ENCODE measurements at places on chromosomes 12 and 14.

DNA sequence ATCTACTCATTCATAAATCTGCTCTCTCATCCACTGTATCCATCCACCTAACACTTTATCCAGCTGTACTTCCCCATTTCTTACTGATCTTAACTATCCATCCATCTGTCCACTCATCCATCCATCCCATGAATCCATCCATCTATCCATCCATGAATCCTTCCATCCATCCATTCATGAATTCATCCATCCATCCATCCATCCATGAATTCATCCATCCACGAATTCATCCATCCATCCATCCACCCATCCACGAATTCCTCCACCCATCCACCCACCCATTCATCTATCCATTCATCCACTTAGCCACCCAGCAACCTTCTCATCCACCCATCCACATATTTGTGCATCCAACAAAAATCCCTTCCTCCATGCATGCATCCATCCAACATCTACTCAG lies 128.6 kb upstream of the MYL2 start:
- DNase-seq, result no peak

- no peak for DNase-seq
Measured at GRCh38 chr12:111089616-111090015, 169.2 kb upstream of the MYL2 start.

GRCh38 chr14:102727336-102728095 lies 49.7 kb upstream of the TRAF3 start:
- DNase-seq, result no peak

DNA sequence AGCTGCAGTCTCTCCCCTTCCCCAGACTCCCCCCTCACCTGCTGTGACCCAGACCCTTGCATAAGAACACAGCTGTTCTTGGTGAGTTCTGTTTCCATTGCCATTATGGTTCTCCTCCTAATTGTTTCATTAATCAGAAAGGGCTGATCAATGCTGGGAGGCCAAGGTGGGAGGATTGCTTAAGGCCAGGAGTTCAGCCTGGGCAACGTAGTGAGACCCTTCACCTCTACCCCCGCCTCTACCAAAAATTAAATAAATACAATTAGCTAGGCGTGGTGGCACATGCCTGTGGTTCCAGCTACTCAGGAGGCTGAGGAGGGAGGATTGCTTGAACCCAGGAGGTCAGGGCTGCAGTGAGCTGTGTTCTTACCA lies 17.2 kb upstream of the FAIM2 start:
- DNase-seq, result no peak

DNA sequence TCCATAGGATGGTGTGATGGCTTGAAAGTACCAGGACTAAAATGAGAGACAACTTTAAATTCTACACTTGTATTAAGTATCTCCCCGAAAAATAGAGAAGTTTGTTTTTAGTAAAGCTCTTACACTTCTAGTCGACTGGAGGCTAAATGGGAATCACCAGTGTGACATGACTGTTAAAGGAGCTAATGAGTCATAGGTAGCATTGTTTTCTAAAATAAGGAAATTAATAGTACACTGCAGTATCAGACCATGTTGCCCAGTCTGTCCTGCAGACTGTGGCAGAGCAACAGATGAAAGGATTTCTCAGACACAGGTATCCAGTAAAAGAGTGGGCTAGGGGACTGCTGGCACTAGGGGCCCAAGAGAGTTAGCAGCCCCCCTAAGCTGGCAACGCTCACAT lies 140.1 kb downstream of the TMEM117 start:
- no peak for DNase-seq

- DNase-seq, result no peak
Measured at GRCh38 chr12:24791622-24792021, 157.3 kb downstream of the BCAT1 start.

- no peak for DNase-seq
Measured at GRCh38 chr14:56390859-56391258, 188.7 kb upstream of the TMEM260 start.

- DNase-seq, result no peak
Measured at GRCh38 chr12:4270831-4271716, 2.5 kb upstream of the CCND2 start.

- DNase-seq, result no peak
Measured at GRCh38 chr12:32482226-32482625, 82.9 kb downstream of the FGD4 start.

GRCh38 chr12:79414252-79414651 lies 276.5 kb downstream of the PAWR start:
- no peak for DNase-seq

DNA sequence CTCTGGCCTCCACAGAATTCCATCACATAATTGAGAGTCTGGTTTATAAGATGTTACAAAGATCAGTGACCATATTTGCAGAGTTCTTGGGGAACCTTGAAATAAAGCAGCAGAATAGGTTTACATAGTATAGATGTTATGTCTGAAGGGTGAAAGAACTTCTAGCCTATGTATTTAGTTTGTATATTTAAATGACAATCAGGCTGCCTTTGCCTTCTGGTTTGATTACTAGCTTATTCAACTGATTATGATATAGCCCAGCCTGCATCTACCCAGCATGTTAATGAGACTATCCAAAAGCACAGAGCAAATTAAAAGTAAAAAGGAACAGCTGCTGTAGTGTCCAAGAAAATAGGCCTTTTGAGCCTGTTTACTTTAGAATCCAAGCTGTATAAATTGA lies 85.3 kb downstream of the APAF1 start:
- no peak for DNase-seq

DNA sequence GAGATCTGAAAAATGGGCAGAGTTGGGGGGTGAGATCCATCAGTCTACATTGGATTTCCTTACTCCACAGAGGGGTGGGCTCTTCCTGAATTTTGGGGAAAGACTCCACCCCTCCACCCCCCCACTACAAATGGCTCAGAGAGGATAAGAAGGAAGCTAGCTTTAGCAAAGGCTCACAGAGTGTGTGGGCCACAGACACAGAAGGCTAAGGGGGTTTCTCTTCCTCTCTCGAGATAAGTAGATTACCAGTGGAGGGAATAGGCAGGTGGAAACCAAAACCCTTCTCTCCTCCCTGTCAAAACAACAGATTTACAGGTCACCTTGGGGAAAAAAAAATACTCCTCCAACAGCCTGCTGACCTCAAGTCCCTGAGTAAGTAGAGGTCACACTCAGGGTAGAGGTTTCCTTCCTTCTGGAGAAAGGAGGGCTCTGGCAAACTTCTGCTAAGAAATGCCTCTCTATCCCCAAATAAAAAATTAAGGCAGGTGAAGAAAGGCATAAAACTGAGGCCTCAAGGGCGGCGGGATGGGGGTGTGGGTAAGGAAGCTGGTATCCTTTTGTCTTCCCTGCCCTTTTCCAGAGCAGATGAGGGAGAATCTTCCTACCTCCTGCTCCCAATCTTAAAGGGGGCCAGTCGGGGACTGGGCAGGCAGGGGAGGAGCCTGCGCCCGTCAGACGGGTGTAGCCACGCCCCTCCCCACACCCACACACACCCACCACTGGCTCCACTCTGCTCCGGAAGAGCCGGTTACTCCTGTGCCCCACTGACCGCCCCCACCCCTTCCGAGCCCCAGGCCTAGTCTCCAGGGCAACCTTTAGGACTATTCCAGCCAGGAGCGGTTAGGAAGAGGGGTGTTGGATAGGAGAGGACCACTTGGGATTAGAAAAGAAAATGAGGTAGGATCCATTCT lies 1.9 kb upstream of the BAZ2A start:
- DNase-seq, result no peak

GRCh38 chr12:125643055-125643454 lies 577.8 kb downstream of the AACS start:
- no peak for DNase-seq

- no peak for DNase-seq
Measured at GRCh38 chr12:124693111-124693723, 125.8 kb upstream of the NCOR2 start.

GRCh38 chr12:132827763-132828703 lies 636 bp downstream of the GOLGA3 start:
- DNase-seq, result no peak

DNA sequence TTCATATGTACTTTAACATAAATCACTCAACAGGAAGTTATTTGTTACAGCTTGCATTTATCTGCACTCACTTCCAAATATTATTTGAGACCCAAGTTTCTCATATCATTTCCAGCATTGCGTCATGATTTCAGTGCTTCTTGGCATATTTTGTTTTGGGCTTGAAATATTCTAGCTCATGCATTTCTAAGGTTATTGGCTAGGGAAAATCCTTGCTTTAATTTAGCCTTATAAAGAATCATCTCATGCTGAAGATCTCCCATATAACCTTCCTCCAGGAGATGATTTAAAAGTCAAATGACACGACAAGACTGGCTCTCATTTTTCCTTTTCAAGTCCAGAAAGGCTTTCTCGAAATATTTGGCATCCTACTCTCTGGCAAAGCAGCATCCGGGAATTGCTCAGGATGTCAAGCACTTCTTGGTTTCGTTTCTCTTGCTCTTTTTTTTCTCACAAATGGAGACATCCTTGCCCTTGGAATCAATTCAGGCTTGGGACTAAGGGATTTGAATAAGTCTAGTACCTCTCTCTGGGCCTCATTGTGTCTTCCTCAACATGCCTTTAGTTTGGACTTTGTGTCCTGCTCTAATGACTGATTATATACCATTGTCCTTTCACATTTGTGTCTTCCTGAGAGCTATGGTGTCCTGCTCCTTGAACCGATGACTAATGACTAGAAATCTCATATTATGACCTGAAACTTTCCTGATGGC lies 295.0 kb downstream of the RMST start:
- no peak for DNase-seq

DNA sequence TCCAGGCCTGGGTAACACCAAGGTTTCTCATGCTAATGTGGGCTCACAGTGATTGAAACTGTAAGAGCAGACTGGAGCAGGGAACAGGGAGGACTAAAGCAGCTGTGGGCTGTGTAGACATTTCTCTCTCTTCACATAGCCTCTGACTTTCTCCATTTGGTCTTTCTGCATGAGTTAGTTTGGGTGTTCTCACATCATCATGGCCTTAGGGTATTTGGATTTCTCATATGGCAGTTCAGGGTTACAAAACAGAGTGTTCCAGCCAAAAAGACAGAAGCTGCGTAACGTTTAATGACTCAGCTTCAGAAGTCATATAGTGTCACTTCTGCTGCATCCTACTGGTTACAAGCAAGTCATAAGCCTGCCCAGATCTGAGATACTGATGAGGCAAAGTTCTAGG lies 52.0 kb upstream of the OSBPL8 start:
- no peak for DNase-seq

DNA sequence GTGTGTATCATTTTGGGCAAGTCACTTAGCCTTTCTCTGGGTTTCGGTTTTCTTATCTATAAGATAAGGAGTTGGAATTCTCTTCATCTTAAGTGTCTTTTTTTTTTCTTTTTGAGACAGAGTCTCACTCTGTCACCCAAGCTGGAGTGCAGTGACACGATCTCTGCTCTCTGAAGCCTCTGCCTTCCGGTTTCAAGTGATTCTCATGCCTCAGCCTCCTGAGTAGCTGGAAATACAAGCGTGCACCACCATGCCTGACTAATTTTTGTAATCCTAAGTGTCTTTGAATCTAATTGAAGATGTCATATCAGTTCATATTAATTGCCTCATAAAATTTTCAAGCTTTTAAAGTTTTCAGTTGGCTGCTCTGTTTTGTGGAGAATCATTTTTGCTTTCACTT lies 4.0 kb downstream of the SRGAP1 start:
- DNase-seq, result no peak

GRCh38 chr14:53953828-53954550 lies 2.6 kb downstream of the BMP4 start:
- DNase-seq, result no peak

DNA sequence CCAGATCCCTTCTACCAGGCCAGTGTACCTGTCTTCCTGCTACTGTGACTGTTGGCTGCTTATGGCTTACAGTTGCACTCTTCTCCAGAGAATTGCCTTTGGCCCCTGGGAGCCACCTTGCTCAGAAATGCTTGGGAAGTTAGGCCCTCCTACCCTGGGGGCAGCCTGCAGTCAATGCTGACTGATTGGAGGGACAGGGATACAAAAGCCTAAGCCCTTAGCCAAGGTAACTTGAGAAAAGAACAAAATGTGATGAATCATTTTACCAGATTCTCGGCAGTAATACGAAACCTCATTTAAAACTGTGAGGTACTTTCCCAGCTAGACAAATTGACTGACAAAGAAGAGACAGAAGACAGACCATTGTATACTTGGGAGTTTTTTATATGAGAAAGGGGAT lies 47.3 kb downstream of the PTCSC3 start:
- DNase-seq, result no peak

DNA sequence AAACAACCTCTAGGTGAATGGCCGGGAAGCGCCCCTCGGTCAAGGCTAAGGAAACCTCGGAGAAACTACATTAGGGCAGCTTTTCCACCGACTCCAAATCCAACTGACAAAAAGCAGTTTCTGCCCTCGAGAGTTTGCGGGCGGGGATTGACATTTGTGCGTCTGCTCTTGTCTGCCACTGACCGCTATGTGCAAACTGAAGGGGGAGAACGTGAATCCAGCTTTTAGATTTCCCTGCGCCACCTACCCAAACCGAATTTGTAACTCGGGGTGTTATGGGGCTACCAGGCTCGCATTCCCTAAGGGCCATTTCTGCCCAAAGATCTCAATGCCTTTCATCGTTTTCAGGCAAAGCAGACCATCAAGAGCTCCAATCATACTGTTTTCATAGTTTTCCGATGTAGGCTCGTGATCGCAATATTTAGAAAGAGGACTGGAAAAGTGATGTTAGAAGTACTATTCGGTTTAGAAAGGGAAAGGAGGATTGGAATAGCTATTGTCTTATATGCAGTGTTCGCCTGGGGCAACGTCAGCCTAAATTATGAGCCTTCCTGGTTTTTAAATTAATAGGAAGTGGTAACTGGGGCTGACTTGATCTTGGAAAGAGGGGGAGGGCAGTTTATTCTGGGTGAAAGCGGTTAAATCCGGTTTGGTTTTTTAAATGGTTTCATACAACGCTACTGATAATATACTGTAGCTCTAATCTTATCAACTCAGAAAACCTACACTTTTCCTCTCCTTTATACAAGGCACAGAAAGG lies 45.4 kb downstream of the BCAT1 start:
- DNase-seq, result no peak

DNA sequence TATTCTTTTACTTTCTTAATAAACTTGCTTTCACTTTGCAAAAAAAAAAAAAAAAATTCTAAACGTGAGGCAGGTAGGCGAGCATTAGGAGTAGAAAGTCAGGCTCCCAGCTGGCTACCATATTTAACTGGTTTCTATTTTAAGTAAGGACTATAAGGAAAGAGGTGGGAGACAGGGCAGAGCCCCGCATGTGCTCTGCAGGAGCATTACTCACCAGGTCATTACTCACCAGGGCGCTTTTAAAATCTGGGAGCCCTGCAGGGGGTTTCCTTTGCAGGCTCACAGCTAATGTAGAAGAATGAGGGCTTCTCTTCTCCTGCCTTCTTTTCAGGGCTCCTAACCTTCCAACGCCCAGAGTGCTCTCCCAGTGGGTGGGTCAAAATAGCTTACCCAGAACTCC lies 14.0 kb upstream of the DPF3 start:
- DNase-seq, result no peak

- peak; percentile 14 for DNase-seq
Measured at GRCh38 chr12:6684609-6685008, 4.6 kb downstream of the ZNF384 start.

- no peak for DNase-seq
Measured at GRCh38 chr12:90262251-90262650, 553.6 kb upstream of the ATP2B1 start.

- no peak for DNase-seq
Measured at GRCh38 chr12:49831717-49832116, 3.5 kb upstream of the NCKAP5L start.

GRCh38 chr14:49946320-49947141 lies 53.6 kb downstream of the ARF6 start:
- DNase-seq, result peak; percentile 50
